Brain (organoid and tissue), 16 donors: ENCODE measurements at places on chromosomes 11 and 22. TPM values are rescaled to one million over a fixed set of nuclear protein-coding genes. Genes with fewer than 3 reads are reported as not detected.

GRCh38 chr11:47961383-47961782 is 19.0 kb upstream of the PTPRJ start:
- no peak for DNase-seq

The ACRV1 gene
- polyA plus RNA-seq, result 1.4 TPM

GRCh38 chr11:36447947-36448346 is 62.1 kb downstream of the TRAF6 start:
- no peak for DNase-seq

DNA sequence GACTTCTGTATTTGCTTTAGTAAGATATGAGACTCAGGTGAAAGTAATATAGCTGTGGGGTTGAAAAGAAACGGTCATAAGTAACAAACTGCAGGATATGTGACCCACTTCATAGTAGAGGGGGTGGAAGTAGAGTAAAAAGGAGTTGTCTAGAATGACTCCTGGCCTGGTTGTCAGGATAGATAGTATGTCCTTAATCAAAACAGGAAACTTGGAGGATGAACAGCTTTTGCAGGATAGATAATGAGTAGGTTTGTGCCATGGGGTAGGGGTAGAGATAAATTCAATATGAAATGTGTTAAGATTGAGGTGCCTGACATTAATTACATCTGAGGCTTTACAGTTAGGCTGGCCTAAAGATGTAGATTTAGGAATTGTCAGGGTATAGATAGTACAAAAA is 47.0 kb upstream of the B3GNT6 start:
- DNase-seq, result no peak

- DNase-seq, result peak; percentile 67
These were observed 72.8 kb upstream of the SPON1 start for GRCh38 chr11:13889552-13890249.

The TRIM49 gene
- polyA plus RNA-seq, result not detected

GRCh38 chr11:61020551-61021235 is 49.2 kb downstream of the CD6 start:
- DNase-seq, result no peak

The MYO7A gene
- 4.2 TPM for polyA plus RNA-seq

The TEX12 gene
- not detected for polyA plus RNA-seq

DNA sequence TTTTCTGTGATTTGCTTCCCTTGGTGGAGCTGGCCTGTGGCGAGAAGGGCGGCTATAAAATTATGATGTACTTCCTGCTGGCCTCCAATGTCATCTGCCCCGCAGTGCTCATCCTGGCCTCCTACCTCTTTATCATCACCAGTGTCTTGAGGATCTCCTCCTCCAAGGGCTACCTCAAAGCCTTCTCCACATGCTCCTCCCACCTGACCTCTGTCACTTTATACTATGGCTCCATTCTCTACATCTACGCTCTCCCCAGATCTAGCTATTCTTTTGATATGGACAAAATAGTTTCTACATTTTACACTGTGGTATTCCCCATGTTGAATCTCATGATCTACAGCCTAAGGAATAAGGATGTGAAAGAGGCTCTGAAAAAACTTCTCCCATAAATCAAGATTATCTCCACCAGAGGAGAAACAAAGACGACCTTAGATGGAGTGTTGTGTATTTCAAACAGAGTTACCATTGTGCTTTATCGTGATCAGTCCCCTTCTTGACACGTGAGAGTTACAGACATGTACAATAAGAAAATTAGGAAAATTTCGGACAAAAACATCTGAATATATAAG is 2.1 kb downstream of the OR9G1 start:
- no peak for DNase-seq

DNA sequence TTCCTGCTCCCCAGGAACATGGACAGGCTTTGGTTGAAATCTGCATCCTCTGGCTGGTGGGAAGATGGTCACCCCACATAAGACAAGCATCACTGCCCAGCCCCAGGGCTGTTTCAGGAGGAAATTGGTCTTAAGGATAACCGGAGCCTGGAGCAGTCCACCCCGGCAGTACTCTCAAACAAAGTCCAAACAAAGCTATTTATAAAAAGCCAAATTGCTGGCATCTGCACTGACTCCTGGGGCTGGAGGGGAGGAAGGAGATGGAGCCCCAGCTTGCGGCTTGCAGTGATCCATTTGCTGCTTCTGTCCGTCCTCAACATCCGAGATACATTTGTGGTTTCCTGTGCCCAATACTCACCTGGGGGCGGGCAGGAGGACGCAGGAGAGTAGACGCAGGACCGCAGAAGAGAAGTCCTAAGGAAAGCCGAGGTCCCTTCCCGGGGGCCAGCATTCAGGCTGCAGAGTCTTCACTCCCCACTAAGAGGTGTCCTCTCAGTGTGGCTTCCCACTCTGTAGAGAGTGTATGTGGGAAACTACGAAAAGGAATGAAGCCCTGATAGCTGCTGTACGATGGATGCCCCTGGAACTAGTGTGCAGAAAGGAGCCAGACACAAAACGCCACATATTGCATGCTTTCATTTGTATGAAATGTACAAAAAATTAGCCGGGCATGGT is 107.3 kb upstream of the FGF3 start:
- no peak for DNase-seq

DNA sequence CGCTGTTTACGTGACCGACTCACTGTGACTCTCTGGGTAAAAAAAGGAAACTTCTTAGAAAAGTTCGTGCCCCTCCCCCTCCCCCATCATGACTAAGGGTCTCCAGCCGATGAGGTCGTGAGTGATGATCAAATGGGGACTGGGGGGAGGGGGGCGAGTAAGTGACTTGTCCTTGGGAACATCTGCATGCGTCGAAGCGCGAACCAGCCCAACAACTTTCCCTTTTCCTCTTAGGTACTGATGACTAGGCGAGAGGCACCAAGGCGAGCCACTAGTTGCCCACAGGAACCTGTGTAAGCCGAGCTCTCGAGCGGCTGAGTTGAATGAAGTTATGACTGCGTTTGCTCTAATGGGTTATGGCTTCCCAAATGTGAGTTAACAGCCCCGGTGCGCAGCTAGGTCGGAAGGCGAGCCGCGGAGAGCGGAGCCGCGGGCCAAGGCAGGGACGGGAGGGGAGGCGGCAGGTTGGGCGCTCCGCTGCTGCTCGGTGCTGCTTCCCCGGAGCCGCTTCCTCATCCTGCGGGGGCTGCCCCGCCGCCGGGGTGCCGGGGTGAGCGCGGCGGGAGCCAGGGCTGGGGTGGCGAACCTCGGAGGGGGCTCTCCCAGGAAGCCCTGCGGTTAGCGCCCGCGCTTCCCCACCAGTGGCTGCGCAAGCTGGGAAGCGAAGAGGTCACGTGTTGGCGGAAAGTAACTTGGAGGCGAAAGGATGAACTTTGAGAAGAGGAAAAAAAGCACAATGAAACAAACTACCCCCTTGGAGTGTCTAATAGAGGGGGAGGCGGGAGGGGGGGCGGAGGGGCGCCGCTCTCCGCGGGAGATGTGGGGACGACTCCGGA is 22.1 kb upstream of the BDNF start:
- DNase-seq, result peak; percentile 56

The JAML gene
- 0.49 TPM for polyA plus RNA-seq
